Activated naive CD4-positive, alpha-beta T cell treated with Interleukin-2 at 50 U/mL for 16 hours (primary cell): ENCODE measurements at places on chromosomes 4 and X.

GRCh38 chrX:77694491-77694890, 91.5 kb downstream of the ATRX start:
- DNase-seq: no peak

- no peak for DNase-seq
Observed at GRCh38 chr4:184599492-184600135, 49.6 kb downstream of the CASP3 start.

- no peak for DNase-seq
Observed at GRCh38 chr4:13137390-13137789, 346.8 kb downstream of the RAB28 start.

DNA sequence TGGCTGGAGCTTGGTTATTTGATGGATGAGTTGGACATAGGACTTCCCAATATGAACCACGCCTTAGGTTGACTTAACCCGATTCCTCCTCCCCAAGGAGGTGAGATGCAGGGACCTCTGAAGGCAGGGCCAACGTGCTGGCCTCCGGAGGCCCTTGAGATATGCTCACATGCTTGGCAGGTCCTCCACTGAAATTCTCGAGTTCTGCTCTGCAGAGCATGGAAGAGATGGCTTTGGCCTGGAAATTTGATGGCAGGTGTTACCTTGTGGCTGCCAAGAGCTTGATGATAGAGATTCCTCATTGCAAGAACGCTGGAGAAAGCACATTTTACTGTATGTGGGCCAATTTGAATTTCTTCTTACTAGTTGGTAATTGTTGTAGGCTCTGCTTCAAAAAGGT, 117.4 kb upstream of the LIMCH1 start:
- no peak for DNase-seq

DNA sequence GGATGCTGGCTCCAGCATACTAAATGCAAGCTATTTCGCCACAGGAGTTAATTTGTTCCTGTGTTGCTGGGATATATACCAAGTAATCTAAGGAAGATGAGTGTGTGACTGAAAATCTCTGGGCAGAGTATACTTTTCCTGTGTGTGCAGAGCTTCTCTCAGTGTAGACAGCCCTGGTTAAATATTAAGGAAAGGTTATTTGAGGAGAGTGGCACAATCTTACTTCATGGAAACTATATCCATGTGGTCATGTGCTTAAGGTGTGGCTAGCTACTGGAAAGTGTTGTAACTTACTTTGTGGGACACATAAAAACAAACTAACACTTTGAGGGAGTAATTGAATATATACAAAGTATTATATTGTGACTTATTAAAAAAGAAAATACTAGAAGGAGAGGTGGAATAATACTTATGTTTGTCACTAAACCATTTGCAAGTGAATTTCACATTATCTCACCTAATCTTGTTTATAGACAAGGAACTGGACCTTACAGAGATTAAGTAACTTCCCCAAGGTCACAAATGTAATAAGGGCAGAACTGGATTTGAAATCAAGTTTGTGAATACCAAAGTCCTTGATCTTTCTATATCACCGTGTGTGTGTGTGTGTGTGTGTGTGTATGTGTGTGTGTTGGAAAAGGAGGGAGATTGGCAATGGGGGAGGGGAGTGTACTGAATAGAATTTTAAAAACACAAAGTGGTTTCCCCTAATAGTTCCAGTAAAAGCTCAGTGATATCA, 408.2 kb upstream of the NR3C2 start:
- no peak for DNase-seq

GRCh38 chr4:76809594-76810305, 88.2 kb downstream of the SOWAHB start:
- no peak for DNase-seq
